Activated B cell treated with CpG ODN at 0.5 μM for 24 hours (primary cell): ENCODE measurements at places on chromosomes 6 and 20.

- H3K36me3 ChIP-seq, result no peaks in the 10 kb centered on the region
- H3K4me3 ChIP-seq, result no peak overlapping the region
- H3K4me1 ChIP-seq, result no peaks in the 10 kb centered on the region
- no peak overlapping the region for H3K27ac ChIP-seq
Observed at GRCh38 chr20:49397525-49397924, 84.9 kb downstream of the KCNB1 start.

- H3K27me3 ChIP-seq, result no peaks in the 10 kb centered on the region
- H3K36me3 ChIP-seq, result peaks cover 56% of the 10 kb centered on the region
- peaks cover 28% of the 10 kb centered on the region for H3K4me1 ChIP-seq
Observed at GRCh38 chr20:32442630-32443373, 84.7 kb downstream of the ASXL1 start.

DNA sequence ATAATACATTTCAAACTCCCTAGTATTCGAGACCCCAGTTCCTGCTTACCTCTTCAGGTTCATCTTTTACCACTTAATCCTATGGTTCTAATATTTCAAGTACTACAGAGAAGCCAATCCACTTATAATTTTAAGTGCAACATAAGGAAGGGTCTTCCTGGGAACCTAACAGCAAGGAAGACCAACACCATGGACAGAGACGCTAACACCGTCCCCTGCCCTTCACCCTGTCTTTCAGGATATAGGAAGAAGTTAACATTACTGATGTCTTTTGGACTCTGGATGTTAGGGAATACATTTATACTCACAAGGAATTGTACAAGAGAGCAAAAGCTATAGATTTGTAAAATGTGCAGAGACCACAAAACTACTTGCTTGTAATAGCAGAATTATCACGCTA, 565.0 kb upstream of the CHD6 start:
- no peak overlapping the region for H3K27ac ChIP-seq
- H3K36me3 ChIP-seq, result no peaks in the 10 kb centered on the region

GRCh38 chr6:13412639-13413465, 74.5 kb downstream of the GFOD1 start:
- peaks cover 7% of the 10 kb centered on the region for H3K36me3 ChIP-seq
- no peak for DNase-seq
- H3K27ac ChIP-seq, result no peak overlapping the region
- peaks cover 2% of the 10 kb centered on the region for H3K4me1 ChIP-seq

DNA sequence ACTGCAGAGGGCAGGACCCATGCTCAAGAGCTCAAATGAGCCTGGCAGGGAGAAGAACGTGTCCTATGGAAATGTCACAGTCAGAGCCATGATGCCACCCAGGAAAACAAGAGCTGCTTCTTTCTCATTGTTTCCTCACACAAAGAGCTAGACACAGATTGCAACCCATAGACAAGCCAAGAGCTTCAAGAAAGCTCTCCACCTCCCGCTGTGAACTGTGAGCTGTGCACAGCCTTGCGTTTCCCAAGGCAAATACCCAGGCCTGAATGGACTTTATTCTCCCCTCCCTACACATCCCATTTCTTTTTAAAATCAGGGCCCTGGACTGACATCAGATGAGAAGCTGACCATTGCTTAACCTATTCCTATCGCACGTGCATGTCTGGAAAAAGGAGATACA, 388.8 kb downstream of the RNGTT start:
- H3K27me3 ChIP-seq, result no peaks in the 10 kb centered on the region
- no peaks in the 10 kb centered on the region for H3K36me3 ChIP-seq
